ENCODE measurements at places on chromosomes 4 and X. TPM values are rescaled to one million over a fixed set of nuclear protein-coding genes. Genes with fewer than 3 reads are reported as not detected.

Gene AKAP14
- polyA plus RNA-seq, result not detected

Gene BCLAF3
- 8.3 TPM for polyA plus RNA-seq

GRCh38 chr4:2424581-2424980, 5.8 kb downstream of the CFAP99 start:
- DNase-seq, result no peak

DNA sequence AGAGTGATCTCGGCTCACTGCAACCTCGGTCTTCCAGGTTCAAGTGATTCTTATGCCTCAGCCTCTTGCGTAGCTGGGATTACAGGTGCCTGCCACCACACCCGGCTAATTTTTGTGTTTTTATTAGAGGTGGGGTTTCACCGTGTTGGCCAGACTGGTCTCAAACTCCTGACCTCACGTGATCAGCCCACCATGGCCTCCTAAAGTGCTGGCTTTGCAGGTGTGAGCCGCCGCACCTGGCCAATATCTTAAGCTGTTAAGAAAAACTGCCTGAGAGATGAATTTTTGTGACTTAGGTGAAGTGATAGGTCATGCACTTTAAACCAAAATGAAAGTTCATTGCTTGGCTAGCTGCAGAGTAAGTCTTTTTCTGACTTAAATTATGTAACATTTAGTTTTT, 5.8 kb downstream of the KDM6A start:
- no peak for DNase-seq

- DNase-seq, result no peak
Measured at GRCh38 chr4:126752702-126753101, 880.1 kb upstream of the INTU start.

DNA sequence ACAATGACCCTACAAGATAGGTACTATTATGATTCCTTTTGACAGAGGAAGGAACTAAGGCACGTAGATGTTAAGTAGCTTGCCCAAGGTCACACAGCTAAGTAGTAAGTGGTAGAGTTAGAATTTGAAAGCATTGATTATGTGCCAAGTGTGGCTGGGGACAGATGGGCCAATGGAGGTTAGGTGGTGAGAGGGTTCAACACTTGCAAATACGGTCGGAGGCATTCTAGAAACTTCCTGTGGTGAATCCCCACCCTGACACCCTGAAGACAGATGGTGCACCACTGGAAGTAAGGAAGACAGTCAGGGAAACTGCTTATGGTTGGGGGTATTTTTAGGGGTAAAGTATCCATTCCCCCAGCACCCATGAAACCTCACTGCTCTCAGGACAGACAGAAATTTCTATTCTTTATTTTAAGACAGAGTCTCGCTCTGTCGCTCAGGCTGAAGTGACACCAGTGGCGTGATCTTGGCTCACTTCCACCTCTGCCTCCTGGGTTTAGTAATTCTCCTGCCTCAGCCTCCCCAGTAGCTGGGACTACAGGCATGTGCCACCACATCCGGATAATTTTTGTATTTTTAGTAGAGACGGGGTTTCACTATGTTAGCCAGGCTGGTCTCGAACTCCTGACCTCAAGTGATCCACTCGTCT, 142.5 kb downstream of the RASL11B start:
- DNase-seq, result no peak

DNA sequence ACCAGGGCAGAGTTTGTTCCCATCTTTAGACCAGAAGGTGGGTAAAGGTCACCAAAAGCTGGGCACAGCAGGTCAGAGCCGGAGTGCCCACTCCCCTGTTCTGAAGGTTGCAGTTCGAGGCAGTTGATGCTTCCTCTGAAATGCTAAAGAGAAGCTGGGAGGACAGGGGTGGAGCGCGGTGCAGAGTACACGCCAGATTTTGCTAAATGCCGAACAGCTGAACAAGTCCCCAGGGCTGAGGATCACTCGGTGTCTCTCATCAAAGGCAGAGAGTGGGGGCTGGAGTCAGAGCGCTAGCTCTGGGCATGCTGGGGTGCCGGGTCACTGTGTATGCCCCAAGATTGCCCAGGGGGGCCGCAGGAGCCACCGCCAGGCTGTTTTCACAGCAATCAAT, 197.0 kb downstream of the BCOR start:
- no peak for DNase-seq

DNA sequence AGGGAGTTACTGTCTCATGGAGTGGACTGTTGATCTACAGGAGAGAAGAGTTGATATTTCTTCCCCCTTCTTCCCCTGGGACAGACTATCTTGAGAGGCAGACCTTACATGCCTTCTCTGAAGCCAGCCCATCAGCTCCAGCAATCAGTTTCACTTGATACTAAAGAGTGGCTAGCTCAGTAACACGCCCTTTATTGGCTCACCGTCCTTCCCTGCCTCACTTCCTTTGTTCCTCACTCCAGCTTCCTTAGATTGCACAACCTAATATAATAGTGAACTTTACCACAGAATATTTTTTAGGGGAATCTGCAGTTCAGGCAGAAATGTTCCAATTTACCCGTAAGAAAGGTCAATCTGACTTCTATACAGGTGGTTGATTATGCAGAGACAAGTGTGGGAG, 128.1 kb upstream of the NDP start:
- no peak for DNase-seq

DNA sequence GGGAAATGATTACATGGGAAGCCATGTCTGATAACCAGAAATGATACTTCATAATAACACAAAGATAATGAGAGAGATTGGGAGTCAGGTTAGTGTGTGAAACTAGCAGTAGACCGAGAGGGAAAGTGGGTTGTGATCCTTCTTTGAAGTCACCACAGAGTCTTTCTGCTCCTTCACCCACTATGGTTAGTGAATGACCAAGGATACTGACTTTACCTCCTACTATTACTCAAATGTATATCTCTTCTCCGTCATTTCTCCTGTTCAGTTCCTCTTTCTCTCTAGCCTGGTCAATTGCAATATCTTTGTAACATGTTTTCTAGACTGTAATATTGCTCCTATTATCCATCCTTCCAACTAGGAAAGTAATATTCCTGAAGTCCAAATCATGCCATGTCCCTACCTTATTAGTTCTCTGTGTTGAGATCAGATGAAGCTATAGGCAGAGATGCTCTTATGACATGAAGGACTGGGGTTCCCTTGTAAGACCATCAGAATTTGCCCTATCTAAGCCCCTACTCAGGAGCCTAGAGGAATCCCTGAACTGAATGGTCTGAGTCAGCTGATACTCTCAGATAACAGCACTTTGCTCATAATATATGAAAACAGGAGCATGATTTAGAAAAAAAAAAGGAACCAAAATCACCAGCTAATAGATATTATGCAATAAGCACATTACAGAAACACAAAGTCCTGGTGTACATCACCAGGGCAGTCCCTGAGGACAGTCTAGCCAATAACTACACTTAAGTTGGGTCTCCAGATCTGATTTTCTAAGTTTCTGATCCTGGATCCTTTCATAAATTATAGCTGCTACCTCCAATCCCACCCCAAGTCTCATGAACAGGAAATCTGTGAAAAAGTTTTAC, 81.2 kb downstream of the SHROOM3 start:
- no peak for DNase-seq
